ENCODE measurements at places on chromosomes 13 and 19. TPM values are rescaled to one million over a fixed set of nuclear protein-coding genes. Genes with fewer than 3 reads are reported as not detected.
A peak's percentile ranks its signal among the peaks of the same experiment; 100 is the strongest.

- no peak for DNase-seq
Observed at GRCh38 chr13:74206061-74206561, 71.9 kb upstream of the KLF12 start.

DNA sequence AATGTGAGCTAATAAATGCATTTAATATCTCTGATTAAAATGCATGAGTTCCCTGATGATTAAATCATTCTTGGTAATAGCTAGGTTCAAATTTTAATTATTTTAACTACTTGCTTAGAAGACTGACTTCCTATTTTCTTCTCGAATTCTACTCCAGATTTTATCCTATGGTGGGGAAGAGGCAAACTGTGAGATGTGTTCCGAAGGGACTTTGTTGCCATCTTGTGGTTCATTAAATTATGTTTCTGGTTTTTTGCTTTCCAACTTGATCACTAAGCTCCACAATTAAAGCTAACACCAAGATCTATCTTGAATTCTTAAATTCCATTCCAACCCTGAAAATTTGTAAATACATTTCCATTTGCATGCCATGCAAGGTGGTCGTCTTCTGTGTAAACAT is 538.4 kb upstream of the PCDH20 start:
- no peak for DNase-seq

The SIGLEC5 gene
- not detected for total RNA-seq

GRCh38 chr13:112161521-112162301 is 94.8 kb downstream of the SOX1 start:
- no peak for DNase-seq

DNA sequence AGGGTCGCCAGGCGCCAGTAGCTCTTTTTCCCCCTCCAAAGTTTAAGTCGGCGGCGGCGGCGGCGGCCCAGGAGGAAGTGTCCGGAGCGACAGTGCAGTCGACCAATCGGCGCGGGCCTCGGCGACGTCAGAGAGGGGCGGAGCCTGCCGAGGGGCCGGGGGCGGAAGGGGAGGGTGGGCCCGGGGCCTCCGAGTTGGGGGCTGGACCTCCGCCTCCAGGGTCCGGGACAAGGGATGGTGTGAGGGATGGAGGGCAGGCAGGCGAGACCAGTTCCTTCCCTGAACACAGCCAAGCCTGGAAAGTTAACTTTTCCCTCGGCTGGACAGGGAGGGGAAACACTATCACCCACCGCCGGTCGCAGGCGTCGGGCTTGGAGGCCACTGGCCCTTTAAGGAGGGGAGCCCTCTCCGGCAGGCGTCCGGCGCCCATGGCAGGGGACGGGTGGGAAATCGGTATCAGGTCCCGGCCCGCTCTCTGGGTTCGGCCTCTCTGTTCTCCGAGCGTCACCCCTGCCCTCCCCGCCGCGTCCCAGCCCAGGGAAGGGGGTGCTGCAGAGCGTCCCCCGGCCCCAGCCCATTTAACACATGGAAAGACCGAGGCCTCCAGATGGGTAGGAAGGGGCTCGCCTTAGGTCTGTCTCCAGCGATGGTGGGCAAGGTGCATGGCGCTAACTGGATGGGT is at the start of gene PRKD2:
PRKD2 (minus strand) TSS at position 81 of the 682 bp plus-strand sequence. CDS start 744 bp downstream, outside the sequence.
- DNase-seq: peak; percentile 94
